Mucosa of gallbladder (tissue), 1 donor: ENCODE measurements at places on chromosomes 6 and 20. TPM values are rescaled to one million over a fixed set of nuclear protein-coding genes. Genes with fewer than 3 reads are reported as not detected.

Gene TBCC
- 19.7 TPM for total RNA-seq

Gene SLC52A3
- 7.5 TPM for total RNA-seq

Gene NNAT
- 6.3 TPM for total RNA-seq

Gene PRRT1
- 3.7 TPM for total RNA-seq

Gene TGM3
- 1.4 TPM for total RNA-seq

Gene BPI
- total RNA-seq, result 0.72 TPM

Gene PTPRK
- 209 TPM for total RNA-seq

Gene COQ3
- total RNA-seq, result 4.3 TPM

DNA sequence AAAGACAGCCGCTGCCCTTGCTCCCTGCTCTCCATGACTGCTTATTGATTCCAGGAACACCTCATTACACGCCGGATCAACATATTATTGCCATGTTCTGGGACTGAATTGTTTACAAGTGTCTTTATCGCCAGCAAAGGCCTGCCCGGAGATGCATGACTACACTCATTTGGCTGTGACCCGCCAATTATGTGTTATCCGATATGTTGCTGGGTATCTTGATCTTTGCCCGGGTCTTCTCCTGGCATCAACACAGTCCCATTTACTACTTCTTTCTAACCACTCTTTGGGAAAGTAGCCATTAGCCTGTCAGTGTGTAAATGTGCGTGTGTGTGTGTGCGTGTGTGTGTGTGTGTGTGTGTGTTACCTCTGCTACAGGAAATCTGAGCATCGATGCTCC, 15.4 kb downstream of the LINC00237 start:
- no peak for DNase-seq

GRCh38 chr6:132598473-132598872, 8.9 kb upstream of the TAAR5 start:
- DNase-seq, result no peak

DNA sequence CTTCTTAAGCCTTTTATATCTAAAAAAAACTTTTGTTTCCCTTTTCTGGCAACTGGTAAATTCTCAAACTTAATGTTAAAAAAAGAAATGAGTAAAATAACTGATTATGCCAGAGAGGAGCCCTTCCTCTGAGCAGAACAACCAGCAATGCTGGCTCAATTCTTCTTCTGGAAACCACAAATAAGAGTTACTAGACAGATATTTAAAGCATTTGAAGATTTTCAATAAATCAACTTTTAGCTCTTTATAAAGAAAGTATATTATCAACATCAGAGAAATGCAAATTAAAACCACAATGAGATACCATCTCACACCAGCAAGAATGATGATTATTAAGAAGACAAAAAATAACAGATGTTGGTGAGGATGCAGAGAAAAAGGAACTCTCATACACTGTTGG, 61.1 kb upstream of the TCF21 start:
- no peak for DNase-seq

- no peak for DNase-seq
Measured at GRCh38 chr6:88443554-88443953, 277.4 kb upstream of the CNR1 start.

GRCh38 chr6:25448965-25449538, 169.9 kb downstream of the CARMIL1 start:
- DNase-seq, result no peak

DNA sequence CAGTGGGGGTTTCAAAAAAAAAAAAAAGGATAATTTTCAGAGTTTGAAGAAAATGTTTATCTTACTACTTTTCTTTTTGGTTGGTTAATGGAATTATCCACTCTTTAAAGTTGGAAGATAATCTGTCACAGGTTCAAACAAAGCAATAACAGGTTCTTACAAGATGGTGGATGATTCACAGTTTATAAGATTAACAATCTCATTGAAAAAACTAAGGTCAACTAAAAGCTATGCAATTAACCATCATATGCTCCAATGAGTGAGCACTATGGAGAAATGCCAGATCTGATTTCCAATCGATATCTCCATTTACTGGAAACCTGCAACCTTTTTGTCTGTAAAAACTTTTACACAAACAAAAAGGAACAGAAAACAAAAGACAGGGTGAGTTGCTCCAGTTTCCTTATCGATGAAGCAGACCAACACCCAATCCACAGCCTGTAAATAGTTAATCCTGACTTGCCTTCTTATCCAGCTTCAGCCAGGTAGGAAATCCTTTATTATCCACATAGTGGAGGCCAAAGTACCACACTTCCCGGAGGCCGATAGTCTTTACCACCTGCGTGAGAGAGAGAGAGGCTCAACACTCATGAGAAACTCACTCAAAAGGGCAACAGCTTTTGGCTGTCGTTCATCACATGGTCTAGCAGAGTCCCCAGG, 32.4 kb downstream of the EZR start:
- peak; percentile 59 for DNase-seq

DNA sequence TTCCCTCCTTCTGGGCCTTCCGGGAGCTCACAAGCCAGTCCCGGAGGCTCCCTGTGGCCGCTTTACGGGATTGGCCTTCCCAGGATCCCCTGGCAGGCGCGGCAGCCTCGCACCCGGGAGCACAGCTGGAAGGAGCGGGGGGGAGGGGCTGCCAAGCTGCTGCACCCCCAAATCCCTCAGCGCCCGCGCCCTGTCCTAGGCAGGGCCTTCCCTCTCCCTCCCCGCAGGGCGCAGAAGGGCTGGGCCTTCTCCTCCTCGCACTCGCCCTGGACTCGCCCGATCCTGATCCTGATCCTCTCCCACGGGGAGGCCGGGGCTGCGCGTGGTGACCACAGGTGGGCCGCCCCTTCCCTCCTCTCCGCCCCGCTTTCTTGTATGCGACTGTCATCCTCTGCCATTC, 146.4 kb downstream of the FNDC1 start:
- no peak for DNase-seq

- DNase-seq, result no peak
Measured at GRCh38 chr6:159616456-159616855, 76.6 kb downstream of the SOD2 start.

DNA sequence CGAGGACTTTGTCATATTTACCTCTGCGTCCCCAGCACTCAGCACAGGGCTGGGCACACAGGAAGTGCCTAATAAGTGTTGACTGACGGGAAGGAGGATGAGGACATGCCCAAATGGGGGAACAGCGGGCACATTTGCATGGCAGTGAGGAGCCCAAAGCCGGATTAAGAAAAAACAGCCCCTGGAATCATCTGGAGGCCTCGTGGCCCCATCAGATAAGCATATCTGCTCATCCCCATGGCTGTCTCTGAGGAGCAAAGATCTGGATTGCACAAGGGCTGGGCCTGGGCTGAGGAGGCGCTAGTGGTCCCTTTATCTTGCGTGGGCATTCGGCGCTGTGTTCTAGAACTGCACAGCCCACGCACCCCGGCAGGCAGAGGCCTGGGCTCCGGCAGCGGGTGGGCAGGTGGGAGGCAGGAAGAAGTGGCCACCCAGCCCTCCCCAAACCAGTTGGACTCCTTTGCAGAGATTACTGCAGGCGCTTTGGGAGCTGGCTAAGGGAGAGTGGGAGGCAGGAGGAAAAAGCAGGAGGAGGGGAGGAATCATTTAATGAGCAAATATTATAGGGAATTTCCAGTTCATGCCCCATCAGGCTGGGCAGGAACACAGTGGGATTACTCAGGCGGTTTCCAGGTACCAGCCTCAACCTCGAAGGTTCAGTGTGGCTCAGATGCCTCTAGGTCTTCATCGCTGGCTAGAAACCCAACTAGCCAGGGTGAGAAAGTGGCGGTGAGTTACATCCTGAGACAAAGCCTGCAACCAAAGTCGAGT, 108.1 kb downstream of the CEBPB start:
- no peak for DNase-seq

- DNase-seq, result no peak
Measured at GRCh38 chr6:139500977-139501376, 126.5 kb upstream of the CITED2 start.

- DNase-seq, result no peak
Measured at GRCh38 chr6:170098428-170099170, 192.3 kb downstream of the DLL1 start.

- no peak for DNase-seq
Measured at GRCh38 chr20:25533920-25534700, 51.2 kb downstream of the NINL start.

GRCh38 chr20:64106435-64106961, 867 bp downstream of the NPBWR2 start:
- DNase-seq, result no peak

DNA sequence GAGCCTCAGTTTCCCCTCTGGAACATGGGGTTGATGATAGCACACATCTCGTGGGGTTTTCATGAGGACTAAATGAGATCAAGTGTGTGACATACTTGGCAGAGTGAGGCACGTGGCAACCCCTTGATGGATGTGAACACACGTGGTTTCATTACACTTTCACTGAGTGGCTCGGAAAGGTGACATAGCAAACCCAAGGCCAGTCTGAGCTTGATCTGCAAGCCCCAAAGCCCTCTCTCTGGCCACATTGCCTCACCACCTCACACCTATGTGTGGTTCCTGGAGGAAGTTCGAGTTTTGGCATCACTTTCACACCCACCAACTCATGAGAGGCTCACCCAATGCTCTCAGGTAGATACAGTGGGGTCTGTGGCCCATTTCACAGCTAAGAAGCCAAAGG, 60.0 kb downstream of the CPNE5 start:
- DNase-seq, result no peak

DNA sequence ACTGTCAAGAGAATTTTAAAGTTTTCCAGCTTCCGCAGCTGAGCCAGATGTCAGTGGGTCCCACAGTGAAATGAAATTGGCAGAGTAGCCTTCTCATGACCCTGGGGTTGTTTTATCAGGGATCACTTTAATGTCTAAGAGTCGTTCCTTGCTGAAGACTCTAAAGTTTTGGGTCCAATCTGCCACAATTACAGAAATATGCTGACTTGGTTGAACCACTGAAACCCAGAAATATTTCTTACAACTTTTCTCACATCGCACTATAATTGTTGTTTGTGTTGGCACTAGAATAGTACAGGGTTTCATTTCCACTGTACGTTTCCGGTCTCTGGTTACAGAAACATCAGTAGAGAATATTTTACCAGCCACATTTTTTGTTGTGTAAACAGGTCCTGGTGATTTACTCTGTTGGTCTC, 109.0 kb downstream of the HMGCLL1 start:
- DNase-seq, result no peak
